AG09319 (cell line): ENCODE measurements at places on chromosomes 1 and 21.

GRCh38 chr1:232468249-232468648, 161.7 kb downstream of the SIPA1L2 start:
- DNase-seq = no peak

DNA sequence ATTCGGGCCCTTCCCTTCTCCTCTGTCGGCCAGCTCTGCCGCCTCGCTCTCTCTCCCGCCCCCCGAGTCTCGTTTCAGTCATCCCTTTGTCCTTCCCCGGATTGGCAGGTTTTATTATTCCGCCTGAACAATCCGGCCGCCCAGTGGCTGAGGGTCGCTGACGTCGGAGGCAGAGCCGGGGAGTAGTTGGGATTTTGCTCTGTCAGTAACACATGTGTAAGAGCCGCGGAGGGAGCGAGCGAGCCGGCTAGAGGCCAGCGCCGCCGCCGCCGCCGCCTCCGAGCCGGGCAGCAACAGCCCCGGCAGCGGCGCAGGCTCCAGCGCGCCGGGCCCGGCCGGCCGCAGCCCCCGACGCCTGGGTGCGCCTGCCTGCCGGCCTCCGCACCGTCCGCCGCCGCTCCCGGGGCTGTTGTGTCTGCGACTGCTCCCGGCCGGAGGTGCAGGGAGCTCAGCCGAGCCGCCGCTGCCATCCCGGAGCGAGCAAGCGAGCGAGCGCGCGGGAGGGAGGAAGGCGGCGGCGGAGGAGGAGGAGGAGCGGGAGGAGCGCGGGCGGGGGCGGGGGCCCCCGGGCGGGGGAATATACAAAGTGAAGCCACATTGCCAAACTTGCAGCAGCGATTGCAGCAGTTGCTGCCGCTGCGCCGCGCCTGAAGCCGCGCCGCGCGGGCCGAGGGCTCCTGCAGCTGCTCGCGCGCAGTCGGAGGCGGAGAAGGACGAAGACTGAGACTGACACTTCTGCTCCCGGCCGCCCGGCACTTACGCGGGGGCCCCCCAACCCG, at the start of gene LMO4:
TSS of gene LMO4 (plus strand) at position 609 of the 779 bp plus-strand sequence. CDS start 3,136 bp downstream, outside the sequence.
- DNase-seq = peak; percentile 96

GRCh38 chr1:46533179-46533864, 18.1 kb downstream of the KNCN start:
- no peak for DNase-seq

DNA sequence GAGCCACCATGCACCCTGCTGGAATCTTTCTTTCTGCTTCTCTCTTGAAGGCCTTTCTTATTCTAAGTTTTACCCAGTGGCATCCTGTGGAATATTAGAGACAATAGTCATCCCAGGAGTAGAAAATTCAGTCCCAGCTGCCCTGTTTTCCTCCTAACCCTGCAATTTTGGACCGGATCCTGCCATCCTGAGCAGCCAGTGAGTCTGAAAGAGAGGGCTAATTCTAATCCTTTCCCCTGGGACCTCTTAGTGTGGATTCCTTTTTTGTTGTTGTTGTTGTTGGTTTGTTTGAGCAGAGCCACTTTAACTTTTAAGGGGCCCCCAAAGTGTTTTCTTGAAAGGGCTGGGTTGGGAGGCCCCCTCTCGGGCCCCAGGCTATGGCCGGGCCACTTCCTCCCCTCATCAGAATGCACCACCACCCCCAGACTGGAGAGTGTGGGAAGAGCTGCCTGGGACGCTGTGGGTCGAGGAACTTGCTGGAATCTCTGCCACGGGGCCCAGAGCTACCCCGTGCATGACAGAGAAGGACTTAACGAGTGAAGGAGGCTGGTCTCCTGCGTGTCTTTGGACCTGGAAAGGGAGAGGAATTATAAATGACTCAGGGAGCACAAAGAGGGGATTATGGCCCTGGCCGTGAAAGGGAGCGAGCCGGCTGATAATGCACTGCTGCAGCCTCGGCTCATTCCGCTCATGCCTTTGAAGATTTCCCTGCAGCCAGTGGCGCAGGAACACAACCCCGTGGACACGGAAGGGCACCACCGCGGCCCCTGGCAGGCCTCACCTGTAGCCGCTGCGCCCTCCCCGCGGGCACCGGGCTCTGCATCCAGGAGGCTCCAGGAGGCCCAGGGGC, 81.0 kb upstream of the AKT3 start:
- no peak for DNase-seq

DNA sequence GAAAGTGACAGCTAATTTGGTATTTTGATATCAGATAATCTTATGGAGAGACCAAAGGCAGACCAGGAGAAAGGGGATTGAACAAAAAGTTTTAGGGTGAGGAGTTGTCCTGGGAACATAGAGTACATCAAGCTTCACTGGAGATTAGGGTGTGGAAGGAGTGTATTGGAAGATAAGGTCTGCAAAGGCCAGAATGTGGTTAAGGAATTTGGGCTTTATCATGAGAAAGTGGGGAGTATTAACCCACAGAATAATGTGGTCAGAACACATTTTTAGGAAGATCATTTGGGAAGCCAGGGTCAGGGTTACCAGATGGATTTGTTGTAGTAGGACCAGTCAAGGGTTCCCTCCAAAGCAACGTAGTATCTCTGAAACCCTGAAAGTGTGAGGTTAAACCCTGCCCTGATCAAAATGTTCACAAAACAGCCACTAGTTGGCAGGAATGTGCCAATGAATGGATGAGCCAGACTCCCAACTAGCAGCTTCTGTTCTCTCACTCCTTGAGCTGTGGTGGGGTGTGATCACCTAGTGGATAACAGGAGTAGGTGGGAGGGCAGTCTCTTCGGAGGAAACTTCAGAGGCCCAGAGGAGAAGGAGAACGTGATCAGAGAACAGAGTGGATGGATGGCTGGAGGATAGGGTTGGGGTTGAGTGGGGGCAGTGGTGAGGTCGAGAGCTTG, 35.8 kb downstream of the SLC2A1 start:
- DNase-seq = no peak

DNA sequence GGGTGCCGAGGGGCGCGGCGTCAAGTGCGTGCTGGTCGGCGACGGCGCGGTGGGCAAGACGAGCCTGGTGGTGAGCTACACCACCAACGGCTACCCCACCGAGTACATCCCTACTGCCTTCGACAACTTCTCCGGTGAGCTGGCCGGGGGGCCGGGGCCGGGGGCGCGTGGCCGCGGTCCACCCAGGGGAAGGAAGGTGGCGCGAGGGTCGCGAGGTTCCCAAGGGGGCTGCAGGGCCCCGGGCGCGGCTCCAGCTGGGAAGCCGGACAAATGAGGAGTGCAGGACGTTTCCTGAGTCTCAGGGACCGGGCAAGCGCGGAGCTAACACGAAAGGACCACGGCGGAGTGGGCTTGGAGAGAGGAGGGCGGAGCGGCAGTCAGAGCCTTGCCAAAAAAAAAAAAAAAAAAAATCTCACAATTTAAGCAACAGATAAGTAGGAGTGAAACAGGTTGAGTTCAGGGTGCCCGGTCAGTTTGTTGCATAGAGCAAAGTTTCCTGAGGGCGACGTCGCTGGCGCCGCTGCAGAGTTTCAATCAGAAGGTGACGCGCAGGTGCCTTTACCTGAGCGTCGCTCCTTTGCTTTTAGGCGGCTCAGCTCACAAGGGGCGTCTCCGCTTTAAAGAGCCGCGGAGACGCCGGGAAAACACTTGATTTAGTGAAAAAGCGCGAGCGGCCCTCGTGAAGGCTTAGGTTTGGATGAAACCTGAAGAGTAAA, 750 bp downstream of the RHOU start:
- no peak for DNase-seq

- no peak for DNase-seq
Observed at GRCh38 chr1:154988058-154988954, 5.1 kb upstream of the LENEP start.

- no peak for DNase-seq
Observed at GRCh38 chr1:112826217-112826944, 111.2 kb upstream of the PPM1J start.

DNA sequence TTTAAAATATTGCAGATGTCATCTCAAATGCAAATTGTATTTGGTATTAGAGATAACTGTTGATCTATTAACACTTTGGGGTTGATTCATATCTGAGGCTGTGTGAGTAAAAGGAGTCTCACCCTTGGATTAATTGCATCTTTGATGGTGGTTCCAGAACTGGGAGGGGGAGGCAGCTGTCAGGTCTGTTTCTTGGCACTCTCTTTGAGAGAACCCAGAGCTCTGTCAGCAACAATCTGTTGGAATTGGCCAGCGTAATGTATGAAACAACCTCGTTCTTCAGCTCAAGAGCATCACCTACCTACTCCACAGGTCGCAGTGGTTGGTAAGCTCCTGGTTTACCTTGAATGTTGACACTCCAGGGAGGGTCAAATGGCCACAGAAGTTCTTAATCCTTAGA, 424.1 kb downstream of the CAMTA1 start:
- no peak for DNase-seq

DNA sequence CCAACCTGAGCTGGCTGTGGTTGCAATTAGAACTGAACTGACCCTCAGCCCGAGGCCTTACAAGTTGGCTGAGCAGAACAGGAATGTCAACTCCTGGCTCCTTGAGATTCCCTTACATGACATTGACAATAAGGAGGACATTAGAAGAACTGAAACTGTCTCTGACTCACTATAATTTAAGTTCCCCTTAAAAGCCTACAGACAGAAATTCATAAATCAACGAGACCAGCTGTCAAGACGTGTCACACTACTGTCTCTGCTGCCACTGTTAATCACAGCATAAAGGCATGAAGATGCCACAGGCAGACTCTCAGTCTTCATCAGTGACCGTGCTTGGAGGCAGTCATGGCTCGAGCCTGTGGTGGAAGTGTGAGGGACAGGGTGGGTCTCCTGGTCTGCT, 168.8 kb downstream of the GABPA start:
- no peak for DNase-seq

DNA sequence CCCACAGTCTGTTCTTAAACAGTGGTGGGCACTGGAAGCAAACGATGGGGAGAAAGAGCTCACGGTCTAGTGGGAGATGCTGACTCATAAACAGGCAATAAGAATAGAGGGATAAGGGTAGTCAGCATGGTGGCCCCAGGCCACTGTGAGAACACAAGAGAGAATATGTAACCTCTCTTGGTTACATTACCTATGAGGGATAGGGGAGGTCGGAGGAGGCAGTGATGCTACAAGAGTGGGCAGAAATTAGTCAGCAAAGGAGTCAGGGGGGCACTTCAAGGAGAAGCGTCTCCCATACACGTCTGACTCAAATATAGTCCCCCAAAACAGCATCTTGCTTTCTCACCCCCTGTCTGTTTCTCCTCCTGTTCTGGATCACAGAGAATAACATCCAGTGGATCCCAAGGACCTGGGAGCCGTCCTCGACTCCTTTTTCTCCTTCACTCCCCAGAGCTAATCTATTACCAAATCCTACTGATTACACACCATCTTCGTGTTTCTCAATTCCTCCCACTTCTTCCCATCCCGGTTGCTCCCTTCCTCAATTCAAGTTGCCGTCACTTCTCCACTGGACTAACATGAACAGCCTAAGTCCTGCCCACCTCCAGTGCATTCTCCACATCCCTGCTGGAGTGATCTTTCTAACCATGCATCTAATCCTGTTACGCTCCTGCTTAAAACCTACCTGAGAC, 2.1 kb downstream of the SLAMF8 start:
- no peak for DNase-seq

- DNase-seq = no peak
Observed at GRCh38 chr1:19034721-19035120, 78.2 kb upstream of the IFFO2 start.

GRCh38 chr1:243268751-243269460, 13.1 kb downstream of the SDCCAG8 start:
- DNase-seq = no peak

DNA sequence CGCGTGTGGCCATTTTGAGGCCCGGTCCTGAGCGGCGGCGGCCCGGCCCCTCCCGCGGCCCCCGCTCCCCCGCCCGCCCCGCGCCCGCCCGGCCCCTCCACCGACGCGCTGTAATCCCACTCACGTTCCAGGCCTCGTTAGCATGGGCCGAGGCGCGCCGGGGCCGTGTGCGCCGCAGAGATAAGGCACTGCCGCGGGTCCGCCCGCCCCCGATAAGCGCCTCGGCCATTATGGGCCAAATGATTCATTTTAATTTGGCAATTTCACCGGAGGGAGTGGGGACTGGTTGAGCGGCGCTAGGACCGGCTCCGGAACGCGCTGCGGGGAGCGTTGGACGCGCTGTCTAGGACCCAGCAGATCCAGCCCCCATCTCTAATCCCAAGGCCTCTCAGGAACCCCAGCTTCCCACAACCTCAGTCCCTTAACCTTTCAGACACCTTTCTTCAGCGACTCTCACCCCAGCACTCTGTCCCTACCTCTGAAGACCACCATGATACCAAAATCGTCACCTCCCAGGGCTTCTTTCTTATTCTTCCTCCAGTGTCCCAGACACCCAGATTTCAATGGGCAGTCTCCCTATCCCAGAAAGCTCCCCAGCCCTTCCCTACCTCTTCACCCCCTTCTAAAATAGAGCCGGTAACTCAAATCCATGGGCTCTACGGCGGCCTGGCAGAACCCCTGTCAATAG, at the start of gene TAL1:
TSS of gene TAL1 (minus strand) at position 39 of the 688 bp plus-strand sequence. CDS start 6,337 bp downstream, outside the sequence.
- no peak for DNase-seq

GRCh38 chr1:14822493-14822892, 224.0 kb downstream of the KAZN start:
- DNase-seq = no peak

DNA sequence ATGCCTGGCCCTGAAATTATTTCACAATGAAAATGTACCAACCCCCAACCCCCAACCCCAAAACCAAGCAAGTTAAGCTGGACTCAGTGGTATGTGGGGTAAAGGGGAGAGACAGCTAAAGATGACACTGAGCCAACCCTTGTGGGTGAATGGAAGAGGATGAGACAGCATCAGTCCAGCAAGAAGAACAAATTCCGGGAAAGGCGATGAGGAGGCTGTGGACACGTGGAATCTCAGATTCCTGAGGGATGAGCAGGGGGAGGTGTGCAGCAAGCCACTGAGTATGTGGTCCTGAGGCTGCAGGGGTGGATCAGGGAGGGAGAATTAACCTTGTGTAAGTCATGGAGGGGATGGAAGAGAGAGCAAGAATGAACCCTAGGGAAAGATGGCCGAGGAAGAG, 14.4 kb upstream of the ZNF362 start:
- no peak for DNase-seq

- no peak for DNase-seq
Observed at GRCh38 chr21:39803393-39803792, 58.4 kb downstream of the IGSF5 start.

GRCh38 chr1:15249081-15249480, 2.1 kb downstream of the FHAD1 start:
- no peak for DNase-seq

GRCh38 chr1:228849011-228849541, 113.8 kb downstream of the RHOU start:
- DNase-seq = no peak

GRCh38 chr1:2523191-2523890, 3.1 kb downstream of the PANK4 start:
- no peak for DNase-seq

- DNase-seq = no peak
Observed at GRCh38 chr1:241606544-241606943, 33.6 kb downstream of the CHML start.

GRCh38 chr1:148293651-148294050, 141.6 kb upstream of the NBPF11 start:
- no peak for DNase-seq

DNA sequence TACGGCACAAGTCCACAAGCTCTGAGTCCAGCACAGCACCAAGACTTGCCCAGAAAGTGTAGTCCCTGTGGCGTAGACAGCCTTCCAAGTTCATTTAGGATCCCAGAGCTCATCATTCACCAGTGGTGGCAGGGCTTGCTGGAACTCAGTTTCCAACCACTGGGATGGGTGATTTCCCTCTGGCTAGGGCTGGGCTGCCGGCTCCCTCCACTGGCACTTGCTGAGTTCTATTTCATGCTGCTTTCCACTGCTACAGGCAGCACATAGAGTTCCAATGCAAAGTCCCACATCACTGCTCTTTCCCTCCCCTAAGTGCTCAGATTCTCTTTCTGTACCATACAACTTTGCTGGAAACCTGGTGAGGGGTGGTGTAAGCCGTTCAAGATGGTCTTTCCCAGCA, 510.3 kb upstream of the TMPRSS15 start:
- DNase-seq = no peak
